Activated T-cell treated with anti-CD3 and anti-CD28 coated beads for 4 hours (primary cell): ENCODE measurements at places on chromosomes 16 and 17.

DNA sequence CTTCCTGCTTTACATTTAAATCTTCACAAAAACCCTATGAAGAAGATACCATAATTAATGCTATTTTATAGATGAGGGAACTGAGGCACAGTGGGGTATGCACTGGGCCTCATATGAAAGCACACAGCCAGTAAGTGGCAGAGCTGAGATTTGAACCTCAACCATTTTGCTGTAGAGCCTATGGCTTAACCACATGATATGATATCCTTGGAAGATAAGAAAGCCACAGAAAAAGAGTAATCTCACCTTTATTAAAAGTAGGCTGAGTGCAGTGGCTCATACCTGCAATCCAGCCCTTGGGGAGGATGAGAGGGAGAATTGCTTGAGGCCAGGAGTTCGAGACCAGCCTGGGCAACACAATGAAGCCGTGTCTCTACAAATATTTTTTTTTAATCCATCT, 15.0 kb upstream of the TOB1 start:
- DNase-seq = no peak

DNA sequence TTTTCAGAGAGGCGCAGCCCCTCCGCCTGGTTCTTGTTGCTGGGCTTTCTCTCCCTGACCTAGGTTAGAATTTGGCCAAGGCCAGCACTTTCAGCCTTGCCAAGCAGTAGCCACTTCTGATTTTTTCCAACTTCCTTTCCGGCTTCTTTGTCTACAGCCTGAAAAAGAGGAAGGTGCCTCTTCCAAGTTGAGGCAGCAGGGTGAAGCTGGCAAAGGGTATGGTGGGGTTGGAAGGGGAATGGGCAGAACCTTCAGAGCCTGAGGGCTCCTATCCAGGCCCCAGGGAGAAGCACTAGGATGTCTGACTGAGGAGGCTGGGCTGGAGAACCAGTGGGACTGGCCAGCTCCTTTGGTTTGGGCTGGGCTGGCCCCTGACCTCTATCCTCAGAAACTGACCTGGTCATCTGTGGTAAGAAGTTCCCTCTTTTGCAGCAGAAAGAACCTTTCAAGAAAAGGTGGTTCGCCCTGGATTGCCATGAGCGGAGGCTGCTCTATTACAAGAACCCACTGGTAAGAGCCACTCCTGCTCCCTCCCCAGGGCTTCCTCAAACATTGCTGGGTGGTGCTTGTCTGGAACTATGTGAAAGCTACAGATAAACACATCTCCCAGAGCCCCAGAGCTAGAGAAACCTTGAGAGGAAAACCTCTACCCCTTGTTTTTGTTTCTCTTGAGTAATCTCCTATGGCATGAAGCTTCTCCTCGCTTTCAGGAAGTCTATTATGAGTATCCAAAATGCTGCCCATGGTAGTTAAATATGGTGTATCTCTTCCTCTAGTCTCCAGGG, 16.6 kb upstream of the RNF135 start:
- no peak for DNase-seq

GRCh38 chr17:70544317-70544716, 375.0 kb downstream of the KCNJ2 start:
- DNase-seq = no peak

DNA sequence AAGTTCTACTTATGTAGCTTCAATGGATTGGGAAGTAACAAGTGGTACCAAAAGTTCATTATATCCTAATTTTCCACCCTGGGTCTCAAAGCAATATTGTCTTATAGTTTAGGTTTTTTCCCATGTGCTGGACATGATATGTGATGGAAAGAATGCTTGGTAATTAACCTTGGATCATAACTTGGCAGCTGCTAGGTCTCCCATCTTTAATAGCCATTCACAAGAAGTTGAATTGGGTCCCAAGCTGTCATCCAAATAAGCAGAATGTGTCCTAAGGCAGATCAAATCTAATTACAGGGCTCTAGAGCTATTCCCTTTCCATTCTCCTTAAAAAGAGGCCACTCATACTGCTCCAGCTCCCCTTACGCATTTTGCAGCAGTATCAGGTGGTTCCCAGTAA, 44.7 kb upstream of the KCNJ16 start:
- no peak for DNase-seq
